ENCODE measurements at places on chromosomes 12 and 14. TPM values are rescaled to one million over a fixed set of nuclear protein-coding genes. Genes with fewer than 3 reads are reported as not detected.

Gene EGLN3
- total RNA-seq, result 13.7 TPM

Gene SLC25A47
- total RNA-seq, result not detected

GRCh38 chr12:27425306-27425705, 21.2 kb upstream of the SMCO2 start:
- H3K36me3 ChIP-seq, result peaks cover 14% of the 10 kb centered on the region
- H3K4me3 ChIP-seq, result no peak overlapping the region
- H3K27ac ChIP-seq, result peak overlapping the region; percentile 70
- H3K27me3 ChIP-seq, result no peaks in the 10 kb centered on the region
- H3K4me1 ChIP-seq, result peaks cover 11% of the 10 kb centered on the region
- DNase-seq, result no peak

GRCh38 chr14:78240567-78240966, 70.4 kb downstream of the NRXN3 start:
- no peak overlapping the region for H3K4me3 ChIP-seq
- no peaks in the 10 kb centered on the region for H3K4me1 ChIP-seq
- H3K27ac ChIP-seq, result no peak overlapping the region
- H3K36me3 ChIP-seq, result no peaks in the 10 kb centered on the region
- H3K27me3 ChIP-seq, result peaks cover 2% of the 10 kb centered on the region

DNA sequence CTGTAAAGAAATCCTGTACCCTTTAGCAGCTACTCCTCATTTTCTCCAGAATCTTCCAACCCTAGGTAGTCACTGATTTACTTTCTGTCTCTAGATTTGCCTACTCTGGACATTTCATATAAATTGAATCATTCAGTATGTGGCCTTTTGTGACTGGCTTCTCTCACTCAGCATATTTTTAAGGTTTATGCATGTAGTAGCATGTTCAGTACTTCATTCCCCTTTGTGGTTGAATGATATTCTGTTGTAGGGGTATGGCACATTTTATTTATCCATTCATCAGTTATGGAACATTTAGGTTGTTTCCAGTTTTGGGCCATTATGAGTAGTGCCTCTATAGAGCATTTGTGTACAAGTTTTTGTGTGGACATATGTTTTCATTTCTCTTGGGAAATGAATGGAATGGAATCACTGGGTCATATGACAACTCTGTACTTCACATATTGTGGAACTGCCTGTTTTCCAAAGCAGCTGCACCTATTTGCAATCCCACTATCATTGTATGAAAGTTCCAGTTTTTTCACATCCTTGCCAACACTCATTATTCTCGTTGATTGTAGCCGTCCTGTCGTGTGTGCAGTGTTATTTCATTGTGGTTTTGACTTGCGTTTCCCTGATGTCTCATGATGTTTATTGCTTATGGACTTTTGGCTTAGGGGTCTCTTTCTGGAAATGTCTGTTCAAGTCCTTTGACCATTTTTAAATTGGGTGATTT, 57.2 kb downstream of the ATF7IP start:
- peaks cover 77% of the 10 kb centered on the region for H3K36me3 ChIP-seq
- H3K4me3 ChIP-seq, result no peak overlapping the region
- H3K27ac ChIP-seq, result no peak overlapping the region
- DNase-seq, result no peak
- peaks cover 38% of the 10 kb centered on the region for H3K4me1 ChIP-seq

GRCh38 chr12:130746546-130746945, 30.4 kb upstream of the RIMBP2 start:
- no peak overlapping the region for H3K27ac ChIP-seq
- no peak overlapping the region for H3K4me3 ChIP-seq
- H3K27me3 ChIP-seq, result no peaks in the 10 kb centered on the region
- no peaks in the 10 kb centered on the region for H3K4me1 ChIP-seq
- H3K36me3 ChIP-seq, result no peaks in the 10 kb centered on the region
